ENCODE measurements at places on chromosomes 6 and 20.
A peak's percentile ranks its signal among the peaks of the same experiment; 100 is the strongest.

GRCh38 chr6:27049863-27050781 is 197.4 kb upstream of the PRSS16 start:
- no peak for DNase-seq

DNA sequence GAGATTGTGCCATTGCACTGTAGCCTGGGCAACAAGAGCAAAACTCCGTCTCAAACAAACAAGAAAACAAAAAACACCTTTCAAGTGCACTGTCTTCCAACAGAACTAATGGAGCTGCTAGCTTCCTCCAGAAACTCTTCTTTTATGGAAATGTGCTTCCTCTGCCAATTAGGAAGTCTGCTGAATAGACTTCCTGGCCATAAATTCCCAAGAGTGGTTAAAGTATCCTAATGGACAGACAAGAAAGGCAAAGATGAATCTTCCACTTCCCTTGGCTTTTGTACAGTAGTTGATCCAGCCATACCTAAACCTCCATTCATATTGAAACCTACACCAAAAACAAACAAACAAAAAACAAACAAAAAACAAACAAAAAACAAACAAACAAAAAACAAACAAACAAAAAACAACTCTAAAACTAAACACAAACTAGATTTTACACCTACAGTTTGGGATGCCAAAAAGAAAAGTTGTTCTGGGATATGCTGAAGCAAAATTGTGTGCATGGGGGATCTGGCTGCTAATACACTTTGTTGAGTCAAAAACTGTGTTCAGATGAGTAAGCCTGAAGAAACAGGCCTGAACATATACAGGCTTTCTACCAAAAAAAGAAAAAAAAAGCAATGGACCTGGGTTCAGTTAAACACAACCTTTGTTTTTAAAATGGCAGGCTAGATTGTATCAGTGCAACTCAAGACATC is 59.8 kb upstream of the CARMIL1 start:
- DNase-seq, result no peak

- peak; percentile 84 for DNase-seq
These were observed 103.7 kb downstream of the TOX2 start for GRCh38 chr20:44018259-44018941.

DNA sequence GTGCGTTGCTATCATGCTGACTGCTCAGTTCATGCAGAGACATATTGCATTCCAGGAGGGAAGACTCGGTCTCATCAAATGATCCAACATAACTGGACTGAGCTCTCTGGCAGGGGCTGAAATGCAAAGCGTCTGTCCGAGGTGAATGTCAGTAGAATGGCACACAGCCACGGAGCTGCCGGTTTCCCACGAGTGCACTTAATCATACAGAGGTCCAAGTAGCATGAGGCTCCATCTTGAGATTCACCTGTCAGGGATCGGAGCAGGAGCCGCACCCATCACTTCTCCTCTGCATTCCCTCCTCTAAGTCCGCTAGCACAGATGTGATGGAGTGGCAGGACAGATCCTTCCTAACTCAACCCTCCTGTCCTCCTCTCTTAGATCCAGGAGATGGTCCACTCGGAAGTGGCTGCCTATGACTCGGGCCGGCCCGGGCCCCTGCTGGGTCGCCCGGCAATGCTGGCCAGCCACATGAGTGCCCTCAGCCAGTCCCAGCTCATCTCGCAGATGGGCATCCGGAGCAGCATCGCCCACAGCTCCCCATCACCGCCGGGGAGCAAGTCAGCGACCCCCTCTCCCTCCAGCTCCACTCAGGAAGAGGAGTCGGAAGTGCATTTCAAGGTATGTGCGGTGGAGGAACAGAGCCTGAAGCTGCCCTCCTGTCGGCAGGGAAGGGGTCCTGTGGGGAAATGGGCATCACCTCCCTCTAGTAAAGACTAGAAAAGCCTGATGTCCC is 135.9 kb downstream of the JPH2 start:
- DNase-seq, result no peak

GRCh38 chr20:54284928-54285704 is 77.2 kb downstream of the PFDN4 start:
- DNase-seq, result peak; percentile 34

DNA sequence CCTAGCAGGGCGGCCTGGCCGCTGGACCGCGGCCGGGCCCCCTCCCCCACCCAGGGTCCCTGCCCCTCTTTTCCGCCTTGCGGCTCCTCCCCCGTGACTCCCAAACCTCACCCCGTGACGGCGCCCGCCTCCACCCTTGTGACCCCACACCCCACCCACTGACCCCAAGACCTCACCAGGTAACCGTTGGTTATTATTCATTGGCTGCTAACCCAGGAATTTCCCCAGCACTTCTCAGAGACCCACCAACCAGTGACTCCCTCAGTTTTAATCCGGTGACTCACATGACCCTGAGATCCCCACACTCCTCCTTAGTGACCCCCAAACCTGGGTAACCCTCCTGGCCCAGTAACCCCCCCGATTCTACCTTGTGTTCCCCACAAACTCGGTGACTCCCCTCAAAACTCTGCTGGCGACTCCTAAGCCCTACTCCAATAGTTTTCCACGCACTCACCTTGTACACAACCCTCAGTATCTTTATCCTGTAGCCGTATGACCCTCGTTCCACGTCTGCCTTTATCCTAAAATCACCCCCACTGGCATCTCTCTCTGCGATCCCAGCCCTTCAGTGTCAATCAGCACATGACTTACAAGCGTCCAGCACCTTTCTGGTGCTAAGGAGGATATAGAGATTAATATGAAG is 534 bp downstream of the ZNF76 start:
- peak; percentile 21 for DNase-seq

DNA sequence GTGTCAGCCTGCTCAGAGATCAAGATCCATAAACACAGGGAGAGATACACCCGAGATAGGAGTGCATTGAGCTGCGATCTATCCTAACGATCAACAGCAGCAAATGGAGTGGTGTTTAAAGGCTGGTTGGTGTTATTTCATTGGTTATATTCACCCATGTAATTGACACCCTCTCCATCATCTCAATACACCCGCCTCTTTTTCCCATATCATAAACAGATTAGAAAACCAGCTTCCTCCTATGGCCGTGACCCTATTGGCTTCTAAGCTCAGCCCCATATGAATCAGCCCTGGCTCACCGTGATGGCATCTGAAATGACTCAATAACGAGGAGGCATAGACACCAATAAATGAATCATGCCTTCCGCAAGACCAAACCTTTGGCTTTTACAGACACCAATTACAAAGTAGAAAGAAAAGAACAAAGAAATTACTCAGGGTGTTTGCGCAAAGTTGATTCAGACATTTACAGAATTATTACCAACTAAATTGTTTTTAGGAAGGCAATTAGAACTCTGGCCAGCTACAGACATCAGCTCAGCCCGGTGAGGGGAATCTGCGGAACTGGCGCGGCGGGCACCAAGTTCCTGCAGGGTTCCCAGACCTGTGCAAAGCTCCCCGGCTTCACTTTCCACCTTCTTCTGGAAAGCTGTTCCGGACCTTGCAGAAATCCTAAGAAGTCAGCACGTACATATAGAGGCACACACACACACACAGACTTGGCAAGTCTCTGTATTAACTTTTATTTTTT is 11.5 kb downstream of the PMEPA1 start:
- DNase-seq, result peak; percentile 100

- DNase-seq, result peak; percentile 6
These were observed 1.3 kb downstream of the OVOL2 start for GRCh38 chr20:18056174-18057100.

DNA sequence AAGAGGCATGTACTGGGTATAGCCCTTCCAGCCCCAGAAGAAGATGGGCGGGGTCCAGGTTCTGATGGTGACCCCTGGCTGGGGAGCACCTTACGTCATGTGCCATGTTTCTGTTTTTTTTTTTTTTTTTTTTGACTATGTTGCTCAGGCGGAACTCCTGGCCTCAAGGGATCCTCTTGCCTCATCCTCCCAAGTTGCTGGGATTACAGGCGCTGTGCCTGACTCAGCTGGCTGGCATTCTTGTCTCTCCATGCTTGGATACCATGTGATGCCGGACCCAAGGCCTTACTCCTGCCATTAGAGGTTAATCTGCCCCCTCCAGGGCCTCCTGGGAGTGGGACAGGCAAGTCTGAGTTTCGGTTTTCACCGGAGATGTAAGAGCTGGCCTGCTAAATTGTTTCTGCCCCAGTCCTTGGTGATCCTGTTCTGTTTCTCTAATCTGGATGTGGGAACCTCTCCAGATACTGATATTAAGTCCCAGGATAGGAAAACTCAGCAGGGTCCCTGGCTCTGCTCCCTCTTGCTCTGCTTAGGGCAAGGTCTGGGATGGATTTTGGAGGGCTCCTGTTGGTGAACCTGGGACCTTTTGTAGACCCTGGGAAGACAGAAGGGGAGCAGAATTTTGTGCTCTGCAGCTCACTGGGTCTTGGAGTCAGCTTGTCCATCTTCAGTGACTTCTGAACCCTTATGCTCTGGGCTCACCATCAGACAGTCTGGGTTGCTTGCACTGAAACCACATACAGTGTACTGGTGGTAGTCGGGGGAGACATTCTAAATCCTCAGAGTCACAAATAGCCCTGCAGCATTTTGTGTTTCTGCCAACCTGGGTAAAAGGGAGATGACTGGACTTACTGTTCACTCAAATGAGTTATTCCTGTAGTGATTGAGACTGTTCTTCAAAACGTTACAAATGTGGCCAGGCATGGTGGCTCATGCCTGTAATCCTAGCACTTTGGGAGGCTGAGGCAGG is 45.1 kb downstream of the PTK7 start:
- peak; percentile 97 for DNase-seq

All from iris pigment epithelial cell (primary cell).